ENCODE measurements at places on chromosomes 1 and 21. TPM values are rescaled to one million over a fixed set of nuclear protein-coding genes. Genes with fewer than 3 reads are reported as not detected.

- H3K4me1 ChIP-seq: peaks cover 15% of the 10 kb centered on the region
- no peak overlapping the region for H3K27ac ChIP-seq
- H3K36me3 ChIP-seq: no peaks in the 10 kb centered on the region
- H3K27me3 ChIP-seq: no peaks in the 10 kb centered on the region
- no peak overlapping the region for H3K4me3 ChIP-seq
These were observed 50.7 kb downstream of the ELF3 start for GRCh38 chr1:202061055-202061454.

DNA sequence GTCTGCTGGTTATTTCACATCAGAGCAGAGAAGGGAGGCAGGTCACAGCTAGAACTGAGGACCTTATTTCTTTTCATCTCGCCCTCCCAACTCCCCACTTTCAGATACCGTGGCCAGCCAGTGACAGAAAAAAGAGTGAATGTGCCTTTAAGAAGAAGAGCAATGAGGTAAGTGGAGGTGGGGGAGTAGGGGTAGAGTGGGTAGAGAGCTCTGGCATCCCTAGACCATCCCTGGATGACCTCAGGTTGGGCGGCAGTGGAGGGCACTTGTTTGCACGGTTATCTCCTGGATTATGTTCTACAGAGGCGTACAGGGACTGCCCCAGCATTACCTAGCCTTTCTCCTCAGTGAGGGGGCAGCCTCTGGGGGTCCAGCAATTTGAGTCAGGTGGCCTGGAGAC is 4.6 kb downstream of the SEMA4A start:
- no peaks in the 10 kb centered on the region for H3K27me3 ChIP-seq
- H3K27ac ChIP-seq: no peak overlapping the region
- H3K36me3 ChIP-seq: no peaks in the 10 kb centered on the region
- peaks cover 10% of the 10 kb centered on the region for H3K4me1 ChIP-seq
- no peak overlapping the region for H3K4me3 ChIP-seq

DNA sequence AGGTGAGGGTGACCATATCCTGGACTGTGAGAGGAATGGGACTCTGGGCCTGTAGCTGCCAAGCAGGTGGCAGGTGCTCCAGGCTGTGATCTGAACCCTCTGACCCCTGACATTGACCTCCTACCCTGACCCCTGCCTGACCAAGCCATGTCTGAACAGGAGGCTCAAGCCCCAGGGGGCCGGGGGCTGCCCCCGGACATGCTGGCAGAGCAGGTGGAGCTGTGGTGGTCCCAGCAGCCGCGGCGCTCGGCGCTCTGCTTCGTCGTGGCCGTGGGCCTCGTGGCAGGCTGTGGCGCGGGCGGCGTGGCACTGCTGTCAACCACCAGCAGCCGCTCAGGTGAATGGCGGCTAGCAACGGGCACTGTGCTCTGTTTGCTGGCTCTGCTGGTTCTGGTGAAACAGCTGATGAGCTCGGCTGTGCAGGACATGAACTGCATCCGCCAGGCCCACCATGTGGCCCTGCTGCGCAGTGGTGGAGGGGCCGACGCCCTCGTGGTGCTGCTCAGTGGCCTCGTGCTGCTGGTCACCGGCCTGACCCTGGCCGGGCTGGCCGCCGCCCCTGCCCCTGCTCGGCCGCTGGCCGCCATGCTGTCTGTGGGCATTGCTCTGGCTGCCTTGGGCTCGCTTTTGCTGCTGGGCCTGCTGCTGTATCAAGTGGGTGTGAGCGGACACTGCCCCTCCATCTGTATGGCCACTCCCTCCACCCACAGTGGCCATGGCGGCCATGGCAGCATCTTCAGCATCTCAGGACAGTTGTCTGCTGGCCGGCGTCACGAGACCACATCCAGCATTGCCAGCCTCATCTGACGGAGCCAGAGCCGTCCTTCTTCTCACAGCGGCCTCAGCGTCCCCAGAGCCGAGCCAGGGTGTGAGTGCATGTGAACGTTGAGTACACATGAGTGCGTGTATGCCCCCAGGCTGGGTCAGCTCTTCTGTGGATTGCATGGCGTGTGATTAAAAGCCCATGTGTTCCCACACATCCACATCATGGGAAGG is 3.1 kb downstream of the TMEM125 start:
- H3K4me1 ChIP-seq: peaks cover 27% of the 10 kb centered on the region
- no peaks in the 10 kb centered on the region for H3K36me3 ChIP-seq
- H3K4me3 ChIP-seq: no peak overlapping the region
- H3K27me3 ChIP-seq: no peaks in the 10 kb centered on the region
- DNase-seq: no peak
- H3K27ac ChIP-seq: no peak overlapping the region

Gene TOMM20
- total RNA-seq: 96.4 TPM

- no peak overlapping the region for H3K4me3 ChIP-seq
- no peak overlapping the region for H3K27ac ChIP-seq
- DNase-seq: no peak
- no peaks in the 10 kb centered on the region for H3K27me3 ChIP-seq
These were observed 4.1 kb downstream of the SPATC1L start for GRCh38 chr21:46180079-46180722.

Gene DNASE2B
- 0.68 TPM for total RNA-seq

- H3K27ac ChIP-seq: no peak overlapping the region
- peaks cover 7% of the 10 kb centered on the region for H3K4me1 ChIP-seq
- H3K4me3 ChIP-seq: no peak overlapping the region
- no peaks in the 10 kb centered on the region for H3K27me3 ChIP-seq
- no peak for DNase-seq
These were observed 206.6 kb downstream of the HIVEP3 start for GRCh38 chr1:41712081-41712480.

All from hepatocyte (in vitro differentiated cells).